ENCODE measurements at places on chromosomes 6 and 20. TPM values are rescaled to one million over a fixed set of nuclear protein-coding genes. Genes with fewer than 3 reads are reported as not detected.

DNA sequence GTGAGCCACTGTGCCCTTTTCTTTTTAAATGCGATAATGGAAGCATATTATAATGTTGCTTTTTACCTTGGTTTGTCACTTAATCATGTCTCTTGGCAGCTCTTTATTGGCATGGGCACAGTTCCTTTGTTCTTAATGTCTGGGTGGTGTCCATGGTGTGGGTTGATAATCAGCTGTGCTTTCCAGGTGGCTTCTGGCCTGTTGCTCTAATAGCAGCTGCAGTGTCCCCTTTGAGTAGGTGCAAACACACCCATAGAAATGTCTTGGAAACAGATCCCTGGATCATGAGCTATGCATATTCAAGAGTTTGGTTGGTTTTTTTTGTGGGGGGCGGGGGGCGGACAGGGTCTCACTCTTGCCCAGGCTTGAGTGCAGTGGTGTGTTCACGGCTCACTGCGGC is 29.9 kb downstream of the EFCAB8 start:
- no peak for DNase-seq

CLVS2 gene
- 0.48 TPM for total RNA-seq

GRCh38 chr6:17847203-17847760 is 140.2 kb downstream of the KIF13A start:
- no peak for DNase-seq

DNA sequence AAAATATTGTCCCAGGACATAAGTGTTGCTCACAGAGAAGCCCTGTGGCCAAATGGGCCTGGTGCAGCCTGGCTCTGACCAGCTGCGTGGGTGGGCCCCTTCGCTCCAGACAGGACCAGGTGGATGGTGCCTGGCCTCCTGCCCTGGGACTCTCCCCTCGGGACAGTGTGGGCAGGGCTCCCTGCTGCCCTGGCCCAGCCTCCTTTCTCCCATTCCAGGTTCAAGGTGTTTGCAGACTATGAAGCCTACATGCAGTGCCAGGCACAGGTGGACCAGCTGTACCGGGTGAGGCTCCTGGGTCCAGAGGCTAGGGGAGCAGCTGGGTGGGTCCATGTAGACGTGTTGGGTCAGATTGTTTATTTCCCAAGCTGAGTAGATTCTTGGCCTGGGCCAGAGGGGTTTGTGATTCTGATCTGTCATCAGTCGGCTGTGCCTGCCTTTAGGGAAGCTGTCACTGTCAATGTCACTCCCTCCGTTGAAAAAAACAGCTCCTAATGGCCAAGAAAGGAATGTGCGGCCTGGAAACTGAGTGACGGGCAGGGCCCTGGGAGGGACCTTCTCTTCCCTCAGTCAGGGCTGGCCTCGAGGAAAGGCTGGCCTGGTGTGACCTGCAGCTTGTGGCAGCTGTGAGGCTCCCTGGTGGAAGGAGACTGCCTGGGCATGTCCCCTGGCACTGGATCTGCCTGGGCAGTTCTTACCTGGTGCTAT is 47.7 kb downstream of the PYGB start:
- no peak for DNase-seq

DNA sequence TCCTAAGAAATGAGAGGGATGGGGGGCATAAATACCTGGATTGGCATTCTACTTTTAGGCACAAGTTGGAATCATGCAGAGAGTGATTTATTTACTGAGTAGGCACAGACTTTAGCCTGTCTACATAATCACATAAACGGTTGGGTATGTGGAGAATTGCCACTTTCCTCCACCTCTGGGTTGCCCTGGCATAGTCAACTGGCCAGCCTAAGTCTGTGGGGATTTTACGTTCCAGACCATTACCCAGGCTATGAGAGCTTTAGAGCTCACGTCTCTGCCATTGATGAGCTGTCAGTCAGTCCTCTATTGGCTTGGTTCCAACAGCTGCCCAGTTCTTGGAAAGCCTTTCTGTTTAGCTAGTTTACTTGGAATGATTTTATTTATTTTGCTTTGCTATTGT is 5.0 kb upstream of the BHLHE23 start:
- no peak for DNase-seq

SLC22A16 gene
- not detected for total RNA-seq

DNA sequence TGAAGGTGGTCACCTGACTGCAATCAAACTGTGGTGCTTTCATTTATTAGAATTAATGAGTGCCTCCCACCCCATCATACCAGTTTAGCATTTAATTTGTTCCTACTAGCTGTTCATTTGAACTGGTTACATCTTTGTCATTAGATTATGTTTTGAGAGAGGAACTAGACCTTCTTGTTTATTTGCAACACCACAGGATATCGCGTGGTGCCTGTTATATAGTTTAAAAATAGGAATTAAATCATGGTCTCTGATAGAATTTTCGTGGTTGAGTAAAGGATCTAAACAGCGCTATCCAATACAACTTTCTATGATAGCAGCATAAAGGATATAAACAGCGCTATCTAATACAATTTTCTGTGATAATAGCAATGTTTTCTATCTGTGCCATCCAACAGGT is 2.8 kb downstream of the RPRD1B start:
- no peak for DNase-seq

DNA sequence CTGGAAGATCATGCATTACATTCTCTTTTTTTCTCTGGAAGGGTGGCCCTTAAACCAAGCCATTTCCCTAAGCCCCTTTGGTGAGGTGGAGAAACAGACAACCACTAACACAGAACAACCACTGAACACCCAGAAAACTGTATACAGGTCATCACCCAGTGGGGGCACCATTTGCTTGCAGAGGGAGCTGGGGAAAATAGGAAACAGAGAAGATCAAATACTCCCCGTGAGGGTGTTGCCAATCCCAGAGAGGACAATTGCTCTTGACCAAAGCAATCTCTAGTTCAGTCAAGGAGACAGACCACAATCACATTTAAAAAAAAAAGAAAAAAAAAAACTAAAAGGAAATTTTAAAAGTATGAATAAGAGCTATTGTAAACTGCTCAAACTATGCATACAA is 865 bp upstream of the DAAM2 start:
- DNase-seq, result no peak

PAX1 gene
- not detected for total RNA-seq

- no peak for DNase-seq
Measured at GRCh38 chr20:611047-611842, 1.1 kb upstream of the TCF15 start.

GRCh38 chr6:31126396-31127175 is 6.3 kb upstream of the CDSN start:
- no peak for DNase-seq

- no peak for DNase-seq
Measured at GRCh38 chr6:53903357-53903756, 108.6 kb downstream of the LRRC1 start.

GRCh38 chr20:9609887-9610502 is 95.6 kb downstream of the LAMP5 start:
- DNase-seq, result no peak

- DNase-seq, result no peak
Measured at GRCh38 chr20:34710568-34710839, 6.4 kb downstream of the TP53INP2 start.

Measured in suprapubic skin (tissue), 4 donors.